ENCODE measurements at places on chromosomes 2 and 18. TPM values are rescaled to one million over a fixed set of nuclear protein-coding genes. Genes with fewer than 3 reads are reported as not detected.

RAD51AP2 gene
- total RNA-seq: not detected

RNF125 gene
- 0.76 TPM for total RNA-seq

ANKRD30B gene
- not detected for total RNA-seq

SATB2 gene
- 4.9 TPM for total RNA-seq

Data from articular chondrocyte of knee joint (primary cell).